Hematopoietic multipotent progenitor cell treated with erythropoietin and hydrocortisone succinate and interleukin-3 and kit ligand, for 17 days (in vitro differentiated cells): ENCODE measurements at places on chromosomes 2 and 18.

GRCh38 chr2:148802448-148803220, 72.4 kb upstream of the KIF5C start:
- no peak for DNase-seq

GRCh38 chr2:236972491-236973342, 113.0 kb upstream of the COPS8 start:
- no peak for DNase-seq

DNA sequence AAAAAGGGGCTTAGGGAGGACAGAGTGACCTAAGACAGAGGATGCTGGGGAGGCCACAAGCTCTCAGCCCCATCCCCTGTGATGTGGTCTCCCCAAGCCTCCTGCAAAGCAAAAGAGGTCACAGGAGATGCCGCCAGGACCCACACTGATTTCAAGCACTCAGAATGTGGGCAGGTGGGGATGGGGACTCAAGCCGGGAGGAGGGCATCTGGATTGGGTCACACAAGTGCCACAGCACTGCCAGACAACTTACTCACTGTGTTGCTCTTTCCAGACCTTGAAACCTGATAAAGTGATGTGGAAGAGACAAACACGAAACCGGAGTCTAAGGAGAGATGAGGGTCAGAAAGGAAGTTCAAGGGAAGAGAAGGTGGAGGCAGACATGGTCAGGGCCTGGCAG, 95.7 kb downstream of the TTC32 start:
- DNase-seq = no peak

GRCh38 chr2:220509966-220510365, 882.5 kb downstream of the SLC4A3 start:
- no peak for DNase-seq

- DNase-seq = no peak
Measured at GRCh38 chr2:153388246-153388645, 90.3 kb downstream of the RPRM start.

- DNase-seq = no peak
Measured at GRCh38 chr18:49623571-49623970, 61.7 kb downstream of the LIPG start.

DNA sequence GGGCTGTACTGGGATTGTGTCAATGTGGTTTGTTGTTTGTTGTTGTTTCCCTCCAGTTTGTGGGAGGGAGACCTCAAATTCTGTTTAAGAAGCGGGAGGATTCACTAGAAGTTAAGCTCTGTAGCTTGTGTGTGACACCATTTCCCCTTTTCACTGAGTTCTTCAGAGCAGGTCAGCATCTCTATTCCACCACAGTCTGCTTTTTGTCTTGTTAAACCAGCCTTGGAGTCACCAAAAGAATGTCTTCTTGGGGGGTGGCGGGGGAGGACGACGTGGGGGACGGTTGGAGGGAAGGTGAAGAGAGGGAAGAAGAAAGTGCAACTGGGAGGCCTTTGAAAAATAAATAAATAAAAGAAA, 2.3 kb upstream of the BCL11A start:
- DNase-seq = peak; percentile 46

DNA sequence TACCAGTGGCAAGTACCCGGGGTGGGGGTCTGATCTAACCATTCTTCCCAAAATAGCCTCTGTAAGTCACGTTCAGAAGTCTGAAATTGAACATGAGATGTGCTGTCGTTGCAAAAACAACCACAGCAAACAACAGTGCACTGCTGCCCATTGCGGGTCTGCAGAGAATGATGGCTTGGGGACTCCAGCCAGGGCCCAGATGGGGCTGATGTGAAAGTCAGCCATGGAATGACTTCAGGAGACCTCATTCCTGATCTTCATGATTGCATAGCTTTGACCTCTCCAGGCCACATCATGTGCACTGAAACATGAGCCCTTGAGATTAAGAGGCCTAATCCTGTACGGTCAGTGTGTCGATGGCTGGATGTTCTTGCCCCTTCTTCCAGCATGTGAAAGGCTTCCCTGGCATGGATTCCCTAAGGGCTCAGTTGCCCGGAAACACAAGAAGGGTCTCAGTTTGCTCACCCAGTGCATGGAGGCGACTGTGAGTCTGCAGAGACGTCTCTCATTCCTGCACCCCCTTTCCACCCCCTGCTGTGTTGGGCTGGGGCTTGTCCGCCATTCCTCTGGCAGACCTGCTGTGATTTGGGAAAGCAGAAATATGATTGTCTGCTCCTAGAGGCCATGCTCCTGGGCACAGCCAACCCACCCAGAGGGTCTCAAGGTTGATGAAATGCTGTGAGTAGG, 191.6 kb downstream of the SEPTIN10 start:
- no peak for DNase-seq

- no peak for DNase-seq
Measured at GRCh38 chr2:174516501-174517378, 29.9 kb upstream of the GPR155 start.

- DNase-seq = no peak
Measured at GRCh38 chr18:44601447-44601846, 79.2 kb upstream of the SETBP1 start.

- no peak for DNase-seq
Measured at GRCh38 chr2:65724752-65725151, 292.4 kb upstream of the SPRED2 start.

GRCh38 chr18:9055185-9055584, 47.3 kb upstream of the NDUFV2 start:
- peak; percentile 42 for DNase-seq

- no peak for DNase-seq
Measured at GRCh38 chr2:190947141-190947540, 66.5 kb downstream of the GLS start.

- DNase-seq = no peak
Measured at GRCh38 chr2:230812033-230812432, 52.7 kb upstream of the ITM2C start.

DNA sequence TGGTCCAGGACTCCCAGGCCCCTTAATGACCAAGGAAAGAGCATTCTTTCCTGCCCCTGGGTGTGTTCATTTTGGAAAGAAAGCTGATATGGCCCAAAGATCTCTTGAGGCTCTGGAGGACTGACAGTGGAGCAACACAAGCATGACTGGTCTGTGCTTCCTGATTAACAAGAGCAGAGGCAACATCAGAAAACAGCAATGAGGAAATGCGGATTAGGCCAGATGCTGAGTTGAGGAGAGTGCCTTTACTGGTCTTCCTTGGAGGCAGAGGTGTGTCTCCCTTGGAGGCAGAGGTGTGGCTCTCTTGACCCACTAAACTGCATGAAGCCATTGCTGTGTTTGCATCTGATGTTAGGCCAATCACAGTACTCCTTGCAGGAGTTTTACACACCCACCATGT, 19.9 kb downstream of the IL36B start:
- no peak for DNase-seq

GRCh38 chr2:186302263-186302662, 183.8 kb upstream of the ZC3H15 start:
- no peak for DNase-seq

GRCh38 chr2:42854207-42854818, 61.9 kb upstream of the HAAO start:
- no peak for DNase-seq

DNA sequence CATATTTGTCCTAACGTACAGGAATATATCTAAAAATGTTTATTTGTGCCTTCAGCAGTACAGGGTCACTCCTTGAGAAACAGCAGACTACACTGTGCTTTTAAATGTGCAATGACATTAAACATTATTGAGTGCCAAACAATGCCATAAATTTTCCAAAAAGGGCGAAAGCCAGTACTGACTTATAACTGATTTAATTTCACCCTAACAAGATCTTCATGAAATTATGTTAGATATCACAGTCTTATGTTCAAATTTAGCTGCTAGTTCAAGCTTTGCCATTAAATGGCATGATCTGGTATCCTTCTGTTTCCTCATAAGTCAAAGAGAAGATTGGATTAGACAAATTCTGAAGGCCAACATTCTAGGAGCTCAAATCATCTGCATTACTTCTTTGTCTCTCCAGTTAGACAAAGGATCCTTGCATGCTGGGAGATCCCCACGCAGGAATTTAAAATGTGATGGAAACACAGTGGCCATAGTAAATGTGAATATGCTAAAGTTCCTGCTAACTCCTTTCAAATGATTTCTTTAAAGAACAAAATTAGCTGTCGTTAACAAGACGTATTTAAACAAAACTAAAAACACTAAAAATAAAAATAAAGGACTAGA, 129.3 kb upstream of the STON1 start:
- no peak for DNase-seq

GRCh38 chr2:8803658-8804379, 33.6 kb downstream of the KIDINS220 start:
- peak; percentile 94 for DNase-seq

DNA sequence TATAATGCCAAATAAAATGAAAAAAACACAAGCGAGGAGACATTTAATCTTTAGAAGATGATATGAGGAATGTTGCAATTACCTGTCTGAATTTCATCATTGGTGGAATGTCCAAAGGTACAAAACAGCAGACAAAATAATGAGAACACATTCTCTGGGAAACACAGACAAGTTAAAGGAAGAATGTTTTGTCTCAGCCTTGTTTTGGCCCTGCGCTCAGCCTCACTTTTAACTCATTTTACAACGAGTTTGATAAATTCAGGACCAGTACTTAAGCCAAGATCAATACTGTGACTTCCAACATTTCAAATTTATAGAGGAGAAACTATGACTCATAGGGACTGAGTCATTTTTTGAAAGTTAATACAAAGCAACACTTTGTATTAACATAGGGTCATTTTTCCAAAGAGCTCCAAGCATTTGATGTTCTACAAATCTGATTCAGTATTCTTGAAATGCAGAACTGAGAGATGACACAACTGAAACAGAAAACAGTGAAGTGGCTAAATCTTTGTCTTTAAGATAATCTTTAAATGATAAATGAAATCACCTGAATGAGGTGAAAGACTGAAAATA, 833.2 kb upstream of the CHAC2 start:
- no peak for DNase-seq

DNA sequence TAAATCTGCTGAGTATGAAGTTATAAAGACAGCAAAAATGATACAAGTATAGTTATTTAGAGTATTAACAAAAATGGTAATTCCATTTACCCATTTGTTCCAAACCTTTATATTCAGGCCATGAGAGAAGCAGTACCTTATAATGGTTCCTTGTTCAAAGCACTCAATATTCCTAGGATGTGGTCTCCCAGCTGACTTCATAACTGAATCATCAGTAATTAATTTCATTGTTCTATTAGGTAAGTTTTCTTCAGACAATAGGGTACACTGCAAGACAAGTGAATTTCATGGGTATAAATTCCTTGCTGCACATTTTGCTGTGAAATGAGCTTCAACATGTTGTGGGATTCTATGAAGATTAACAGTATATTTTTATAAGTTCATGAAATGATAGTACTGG, 550.8 kb upstream of the ZEB2 start:
- no peak for DNase-seq

- DNase-seq = no peak
Measured at GRCh38 chr18:32553640-32554365, 83.1 kb upstream of the GAREM1 start.

GRCh38 chr2:199869227-199869541, 18.2 kb upstream of the FTCDNL1 start:
- no peak for DNase-seq

DNA sequence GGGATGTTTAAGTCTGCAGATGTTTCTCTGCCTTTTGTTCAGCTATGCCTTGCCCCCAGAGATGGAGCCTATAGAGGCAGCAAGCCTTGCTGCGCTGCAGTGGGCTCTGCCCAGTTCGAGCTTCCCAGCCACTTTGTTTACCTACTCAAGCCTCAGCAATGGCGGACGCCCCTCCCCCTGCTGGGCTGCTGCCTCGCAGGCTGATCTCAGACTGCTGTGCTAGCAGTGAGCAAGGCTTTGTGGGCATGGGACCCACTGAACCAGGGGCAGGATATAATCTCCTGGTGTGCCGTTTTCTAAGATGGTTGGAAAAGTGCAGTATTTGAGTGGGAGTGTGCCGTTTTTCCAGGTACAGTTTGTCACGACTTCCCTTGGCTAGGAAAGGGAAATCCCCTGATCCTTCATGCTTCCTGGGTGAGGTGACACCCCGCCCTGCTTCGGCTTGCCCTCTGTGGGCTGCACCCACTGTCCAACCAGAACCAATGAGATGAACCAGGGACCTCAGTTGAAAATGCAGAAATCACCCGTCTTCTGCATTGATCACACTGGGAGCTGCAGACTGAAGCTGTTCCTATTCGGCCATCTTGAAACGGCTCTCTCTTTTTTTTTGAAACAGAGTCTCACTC, 27.6 kb upstream of the ADAM23 start:
- no peak for DNase-seq

- no peak for DNase-seq
Measured at GRCh38 chr2:185507719-185508118, 230.9 kb upstream of the FSIP2 start.

GRCh38 chr18:63155169-63155852, 164.3 kb downstream of the BCL2 start:
- DNase-seq = peak; percentile 22

GRCh38 chr2:73408198-73408597, 22.6 kb downstream of the ALMS1 start:
- no peak for DNase-seq

- DNase-seq = no peak
Measured at GRCh38 chr2:237432484-237433092, 18.6 kb upstream of the COL6A3 start.

GRCh38 chr18:4252829-4253228, 202.3 kb downstream of the DLGAP1 start:
- no peak for DNase-seq

- DNase-seq = no peak
Measured at GRCh38 chr2:39615675-39616074, 50.0 kb upstream of the TMEM178A start.

GRCh38 chr2:168482269-168482668, 26.2 kb downstream of the CERS6 start:
- DNase-seq = no peak

DNA sequence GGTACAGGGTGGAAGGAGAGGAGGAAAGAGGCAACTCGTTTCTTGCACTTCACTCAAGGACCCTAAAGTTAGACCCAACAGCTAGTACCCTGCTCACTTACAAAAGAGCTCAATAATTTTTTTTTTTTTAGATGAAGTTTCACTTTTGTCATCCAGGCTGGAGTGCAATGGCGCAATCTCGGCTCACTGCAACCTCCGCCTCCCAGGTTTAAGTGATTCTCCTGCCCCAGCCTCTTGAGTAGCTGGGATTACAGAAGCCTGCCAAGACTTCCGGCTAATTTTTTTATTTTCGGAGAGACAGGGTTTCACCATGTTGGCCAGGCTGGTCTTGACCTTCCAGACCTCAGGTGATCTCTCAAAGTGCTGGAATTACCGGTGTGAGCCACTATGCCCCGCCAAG, 4.1 kb downstream of the ASB3 start:
- no peak for DNase-seq

GRCh38 chr2:45353879-45354278, 257.2 kb downstream of the SRBD1 start:
- DNase-seq = no peak

DNA sequence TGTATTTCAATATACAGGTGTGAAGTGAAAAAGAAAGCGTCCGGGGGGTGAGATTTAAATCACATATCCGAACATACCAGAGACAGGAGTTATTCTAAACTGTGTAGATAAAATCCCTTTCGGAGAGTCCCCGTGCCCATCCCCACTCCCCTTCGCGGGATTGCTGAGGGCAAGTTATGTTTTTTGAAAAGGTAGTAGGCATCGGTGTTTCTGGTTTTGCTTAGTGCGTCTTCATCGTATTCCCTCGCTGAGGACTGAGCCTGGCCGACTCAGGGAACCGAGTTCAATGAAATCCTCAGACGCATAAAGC, 583.4 kb downstream of the ZEB2 start:
- no peak for DNase-seq

GRCh38 chr2:218003981-218004419, 1.2 kb upstream of the TNS1 start:
- no peak for DNase-seq

- DNase-seq = no peak
Measured at GRCh38 chr2:31082002-31082401, 56.2 kb downstream of the GALNT14 start.
